ENCODE measurements at places on chromosomes 7 and 10. TPM values are rescaled to one million over a fixed set of nuclear protein-coding genes. Genes with fewer than 3 reads are reported as not detected.

GRCh38 chr7:36281945-36282717 lies 107.5 kb upstream of the ANLN start:
- no peak for DNase-seq

ASB10 gene
- total RNA-seq = 42.6 TPM

GRCh38 chr7:100875356-100875751 lies 451 bp downstream of the SRRT start:
- DNase-seq = no peak

- no peak for DNase-seq
These were observed 208.9 kb downstream of the ARL4A start for GRCh38 chr7:12896316-12896715.

All from Right ventricle myocardium superior (tissue), 1 donor.